ENCODE measurements at places on chromosomes 16 and 17.

DNA sequence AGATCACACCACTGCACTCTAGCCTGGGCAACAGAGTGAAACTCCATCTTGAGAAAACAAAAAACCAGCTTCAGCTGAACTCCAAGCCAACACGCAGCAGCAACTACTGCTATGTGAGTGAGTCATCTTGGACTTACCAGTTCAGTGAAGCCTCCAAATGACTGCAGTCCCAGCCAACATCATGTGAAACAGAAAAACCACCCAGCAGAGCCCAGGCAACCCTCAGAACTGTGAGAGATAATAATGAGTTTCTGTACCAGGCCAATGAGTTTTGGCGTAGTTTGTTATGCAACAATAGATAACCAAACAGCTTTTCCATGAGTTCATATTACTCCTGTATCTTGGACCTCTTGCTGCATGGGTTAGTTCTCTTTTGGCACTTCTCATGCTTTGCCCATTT is 23.3 kb downstream of the PHF12 start:
- DNase-seq = no peak

DNA sequence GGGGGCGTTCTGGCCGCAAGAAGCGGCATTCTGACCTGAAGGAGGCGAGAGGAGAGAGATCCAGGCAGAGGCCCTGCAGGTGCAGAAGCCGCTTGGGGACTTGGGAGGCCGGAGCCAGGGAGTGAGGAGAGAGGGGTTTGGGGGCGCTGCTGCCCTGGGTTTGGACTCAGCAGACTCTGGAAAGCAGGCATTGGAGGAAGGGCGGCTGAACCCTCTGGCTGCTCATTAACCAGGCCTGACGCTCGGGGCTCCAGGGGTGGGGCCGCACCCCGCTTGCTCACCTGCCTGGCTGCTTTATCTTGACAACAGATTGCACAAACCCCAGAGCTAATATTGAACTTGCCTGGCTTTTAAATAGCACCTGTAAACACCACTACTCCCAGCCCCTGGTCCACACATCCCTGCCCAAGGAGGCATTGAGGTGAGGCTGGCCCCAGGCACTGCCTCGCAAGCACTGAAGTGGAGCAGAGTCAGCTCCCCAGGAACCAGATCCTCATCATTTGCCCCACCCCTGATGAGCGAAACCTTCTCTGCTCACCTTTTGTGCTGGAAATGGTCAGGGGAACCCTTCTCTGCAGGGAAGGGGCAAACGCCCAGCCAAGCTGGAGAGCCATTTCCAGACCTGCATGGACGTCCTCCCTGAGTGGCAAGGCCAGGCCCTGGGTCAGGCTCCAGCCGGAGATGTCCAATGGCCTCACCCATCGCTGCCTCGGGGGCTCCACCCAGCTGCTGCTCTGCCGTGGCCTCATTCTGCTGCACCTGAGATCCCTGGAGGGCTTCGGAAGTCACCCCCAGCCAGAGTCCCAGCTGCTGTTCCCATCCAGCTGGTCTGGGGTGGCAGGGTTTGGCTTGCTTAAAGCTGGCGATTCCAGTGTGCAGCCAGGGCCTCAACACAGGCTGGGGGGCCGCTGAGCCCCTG is 190.2 kb upstream of the GSE1 start:
- DNase-seq = peak; percentile 26

DNA sequence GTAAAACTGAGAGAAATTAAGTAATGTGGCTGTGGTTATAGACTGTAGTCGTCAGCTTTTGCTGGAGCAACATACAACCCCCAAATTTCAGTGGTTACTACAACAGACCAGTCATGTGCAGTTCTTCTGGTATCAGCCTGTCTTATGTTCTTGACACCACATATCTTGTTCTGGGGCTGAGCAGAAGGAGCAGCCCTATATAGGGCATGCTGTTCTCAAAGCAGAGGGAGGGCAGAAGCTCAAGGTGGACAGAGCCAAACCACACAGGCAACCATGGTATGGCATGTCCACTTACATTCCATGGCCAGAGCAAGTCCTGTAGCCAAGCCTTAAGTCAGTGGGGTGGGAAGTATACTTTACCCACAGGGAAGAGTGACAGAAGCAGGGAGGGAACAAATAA is 7.7 kb downstream of the PRKAR1A start:
- DNase-seq = no peak

DNA sequence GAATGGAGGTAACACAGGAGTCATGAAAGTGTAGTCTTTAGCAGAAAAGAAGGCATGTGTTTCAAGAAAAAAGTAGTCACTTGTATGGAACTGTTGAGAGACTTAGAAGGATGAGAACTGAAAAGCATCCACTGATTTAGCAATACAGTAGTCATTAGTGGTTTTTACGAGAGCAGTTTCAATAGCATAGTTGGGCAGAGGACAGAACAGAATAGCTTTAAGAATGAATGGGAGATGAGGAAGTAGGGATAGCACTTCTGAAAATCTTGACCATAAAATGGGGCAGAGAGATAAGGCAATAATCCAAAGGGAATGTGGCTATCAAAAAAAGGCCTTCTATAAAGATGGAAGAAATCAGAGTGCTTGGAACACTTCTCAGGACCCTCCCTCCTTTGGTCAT is 64.8 kb upstream of the C17orf78 start:
- no peak for DNase-seq

- DNase-seq = no peak
Measured at GRCh38 chr17:66461343-66461995, 159.1 kb downstream of the PRKCA start.

- no peak for DNase-seq
Measured at GRCh38 chr16:23505180-23505665, 5.1 kb downstream of the GGA2 start.

GRCh38 chr17:43817826-43818225 is 15.1 kb downstream of the MPP3 start:
- no peak for DNase-seq

DNA sequence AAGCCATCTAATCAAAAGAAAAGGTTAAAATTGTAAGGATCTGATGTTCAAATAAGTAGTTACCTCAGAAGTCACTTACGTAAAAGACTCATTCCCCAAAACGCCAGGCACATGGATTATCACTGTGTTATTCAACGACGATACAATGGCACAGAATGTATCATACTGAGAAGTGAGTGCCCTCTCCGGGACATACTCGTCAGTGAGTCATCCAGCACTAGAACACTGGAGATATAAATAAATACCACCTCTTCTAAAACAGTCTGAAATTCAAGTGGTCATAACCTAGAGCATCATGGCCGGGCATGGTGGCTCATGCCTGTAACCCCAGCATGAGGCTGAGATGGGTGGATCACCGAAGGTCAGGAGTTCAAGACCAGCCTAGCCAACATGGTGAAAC is 24.9 kb downstream of the USP31 start:
- no peak for DNase-seq

- no peak for DNase-seq
Measured at GRCh38 chr17:63910096-63910495, 962 bp downstream of the CSHL1 start.

DNA sequence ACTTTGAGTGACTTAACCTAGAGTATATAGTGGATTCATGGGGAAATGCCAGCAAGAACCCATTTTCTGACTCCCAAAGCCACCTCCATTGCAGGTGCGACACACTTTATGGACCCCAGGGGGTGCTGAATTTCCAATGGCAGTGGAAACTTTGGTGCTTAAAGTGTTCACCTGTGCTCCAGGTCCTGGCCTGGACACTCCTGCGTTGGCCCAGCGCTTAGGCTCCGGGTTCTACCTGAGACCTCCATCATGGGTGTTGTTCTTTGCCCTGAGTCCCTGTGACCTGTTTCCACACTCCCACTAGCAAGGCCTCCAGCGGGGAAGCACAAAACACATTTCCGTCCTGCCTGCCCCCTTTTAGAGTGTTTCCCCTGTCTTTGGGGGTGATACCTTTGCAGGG is 3.0 kb downstream of the CCNF start:
- no peak for DNase-seq

DNA sequence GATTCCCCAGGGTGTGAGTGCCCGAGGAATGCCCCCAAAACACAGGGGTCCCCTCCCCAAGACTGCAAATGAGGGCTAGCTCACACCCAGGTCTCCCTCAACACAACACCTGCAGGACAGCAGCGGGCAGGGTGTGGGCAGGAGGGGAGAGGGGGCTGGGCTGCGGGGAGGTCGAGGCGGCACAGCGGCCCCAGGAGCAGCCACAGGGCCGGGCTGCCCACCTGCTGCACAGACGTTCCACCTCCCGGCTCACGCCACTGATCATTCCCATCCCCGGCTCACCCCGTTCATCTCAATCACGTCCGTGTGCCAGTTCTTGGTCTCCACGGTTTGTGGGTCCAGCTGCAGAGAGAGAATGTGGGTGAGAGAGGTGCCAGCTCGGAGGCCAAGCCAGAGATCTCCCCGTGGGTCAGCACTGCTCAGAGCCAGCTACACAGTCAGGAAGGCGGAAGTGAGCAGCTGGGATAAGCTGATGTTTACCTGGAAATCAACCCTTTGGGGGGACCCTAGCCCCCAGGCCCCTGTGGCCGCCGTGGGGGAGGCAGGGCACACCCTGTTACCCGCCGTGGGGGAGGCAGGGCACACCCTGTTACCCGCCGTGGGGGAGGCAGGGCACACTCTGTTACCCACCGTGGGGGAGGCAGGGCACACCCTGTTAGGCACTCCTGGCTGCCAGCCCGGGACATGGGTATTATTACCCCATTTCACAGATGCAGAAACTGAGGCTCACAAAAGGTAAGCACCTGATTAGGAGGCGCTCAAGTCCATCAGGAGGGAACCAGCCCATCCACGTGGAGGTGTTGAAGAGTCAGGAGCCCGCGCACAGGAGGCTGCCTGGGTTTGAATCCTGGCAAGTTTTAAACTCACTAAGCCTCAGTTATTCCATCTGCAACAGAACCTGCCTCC is 16.1 kb downstream of the TIMM22 start:
- no peak for DNase-seq

- DNase-seq = no peak
Measured at GRCh38 chr17:83122834-83123233, 43.4 kb downstream of the METRNL start.

GRCh38 chr17:18158022-18158600 is 25.5 kb upstream of the ALKBH5 start:
- peak; percentile 44 for DNase-seq

DNA sequence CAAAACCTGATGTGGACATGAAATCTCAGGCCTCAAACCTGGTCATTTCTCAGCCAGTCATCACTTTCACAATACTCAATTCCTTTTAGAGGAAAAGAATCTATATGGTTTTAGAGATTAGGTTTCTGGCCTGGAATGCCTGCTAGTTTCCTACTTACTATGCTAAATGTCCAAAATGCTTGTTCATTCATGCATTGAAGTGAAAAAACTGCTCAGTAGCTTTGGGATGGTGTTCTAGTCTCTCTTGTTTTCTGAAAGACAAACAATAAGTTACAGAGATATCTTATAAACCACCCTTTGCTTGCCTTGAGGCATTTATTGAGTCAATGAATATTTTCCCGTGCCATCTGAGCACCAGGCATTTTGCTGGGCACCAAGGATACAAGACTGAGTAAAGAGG is 1146.5 kb upstream of the GOT2 start:
- DNase-seq = no peak

DNA sequence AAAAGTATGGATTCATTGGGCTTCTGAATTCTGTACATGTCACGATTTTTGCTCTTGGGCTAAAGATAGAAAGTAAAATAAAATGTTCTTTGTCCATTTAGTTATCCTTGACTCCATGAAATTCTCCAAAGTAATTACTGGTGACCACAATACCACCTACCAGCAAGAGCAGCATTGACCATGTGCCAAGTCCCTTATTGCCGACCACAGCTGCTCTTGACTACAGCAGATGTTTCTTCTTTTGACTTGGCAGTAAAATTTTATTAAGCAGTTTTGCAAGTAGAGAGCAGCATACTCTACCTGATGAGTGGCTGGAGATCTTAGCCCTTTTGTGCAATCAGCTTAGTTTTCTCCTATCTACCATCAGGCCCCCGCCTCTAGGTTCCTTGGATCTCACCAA is 152.2 kb upstream of the TBX2 start:
- no peak for DNase-seq

- DNase-seq = no peak
Measured at GRCh38 chr17:61490540-61490975, 38.3 kb downstream of the TBX4 start.

DNA sequence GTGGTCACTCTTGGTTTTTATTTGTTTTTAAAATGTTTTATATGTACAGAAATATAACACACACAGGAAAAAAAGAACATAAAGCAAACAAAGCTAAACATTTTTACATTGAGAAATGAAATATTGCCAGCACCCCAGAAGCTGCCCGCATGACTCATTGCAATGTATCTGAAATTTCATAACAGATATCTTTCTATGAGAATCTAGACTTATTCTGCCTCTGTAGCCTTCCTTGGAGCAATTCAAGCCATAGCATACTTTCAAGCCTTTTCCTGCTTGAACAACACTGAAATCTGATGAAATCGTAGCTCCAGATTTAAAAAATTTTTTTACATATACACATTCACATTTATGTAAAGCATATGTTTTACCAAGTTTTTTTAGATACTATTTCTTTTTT is 86.9 kb downstream of the RBBP6 start:
- DNase-seq = no peak

- DNase-seq = no peak
Measured at GRCh38 chr17:67830440-67830839, 5.1 kb downstream of the BPTF start.

DNA sequence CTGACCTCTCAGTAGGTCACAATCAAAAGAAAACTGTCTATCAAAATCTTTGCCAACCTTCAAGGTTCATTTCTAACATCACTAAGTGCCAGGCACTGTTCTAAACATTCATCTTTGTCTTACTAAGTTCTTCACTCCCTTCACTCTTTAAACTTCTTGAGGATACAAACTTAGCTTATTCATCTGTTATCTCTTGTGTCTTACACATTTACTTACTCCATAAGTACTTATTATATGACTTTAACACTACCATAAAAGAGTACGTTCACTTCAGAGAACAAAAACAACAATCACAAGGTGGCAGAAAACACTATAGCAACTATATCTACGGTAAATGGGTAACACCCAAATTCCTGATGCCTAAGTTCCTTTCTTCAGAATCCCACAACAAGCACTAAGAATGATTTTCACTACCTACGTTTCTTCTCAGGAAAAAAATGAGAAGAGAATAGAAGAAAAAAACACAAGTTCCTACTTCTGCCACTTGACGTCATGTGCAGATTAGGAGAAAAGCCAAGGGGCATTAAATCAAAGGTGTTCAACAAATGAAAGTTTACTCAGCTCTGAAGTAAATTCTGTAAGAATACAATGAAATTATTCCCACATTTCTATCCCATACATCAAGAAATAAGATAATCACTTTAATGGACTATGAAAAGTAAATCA is 29.2 kb downstream of the KANSL1 start:
- no peak for DNase-seq

Measured in NCI-H526 treated with DMSO at 0.1 percent for 48 hours (cell line).